ENCODE measurements at places on chromosomes 2 and 18.

- DNase-seq, result no peak
Measured at GRCh38 chr2:241051578-241052487, 50.3 kb downstream of the MTERF4 start.

GRCh38 chr2:128302011-128302743, 16.5 kb downstream of the HS6ST1 start:
- DNase-seq, result no peak

GRCh38 chr2:152127628-152128027, 28.8 kb upstream of the CACNB4 start:
- no peak for DNase-seq

DNA sequence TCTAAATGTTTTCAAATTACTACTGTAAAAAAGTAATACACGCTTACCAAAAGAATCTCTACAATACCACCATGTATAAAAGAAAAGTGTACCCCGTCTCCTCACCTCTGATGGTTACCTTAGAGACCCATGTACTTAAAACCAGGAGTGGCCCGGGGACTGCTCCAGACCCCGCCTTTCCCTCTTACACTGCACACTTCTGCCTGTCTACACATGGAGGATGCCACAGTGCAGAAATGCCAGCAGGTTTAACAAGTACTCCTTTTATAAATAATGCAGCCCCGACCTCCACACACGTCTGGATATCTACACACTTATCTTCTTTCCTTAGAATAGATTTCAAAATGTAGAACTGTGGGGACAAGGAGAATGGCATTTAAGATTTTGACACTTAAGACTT, 5.3 kb downstream of the HDAC4 start:
- DNase-seq, result no peak

DNA sequence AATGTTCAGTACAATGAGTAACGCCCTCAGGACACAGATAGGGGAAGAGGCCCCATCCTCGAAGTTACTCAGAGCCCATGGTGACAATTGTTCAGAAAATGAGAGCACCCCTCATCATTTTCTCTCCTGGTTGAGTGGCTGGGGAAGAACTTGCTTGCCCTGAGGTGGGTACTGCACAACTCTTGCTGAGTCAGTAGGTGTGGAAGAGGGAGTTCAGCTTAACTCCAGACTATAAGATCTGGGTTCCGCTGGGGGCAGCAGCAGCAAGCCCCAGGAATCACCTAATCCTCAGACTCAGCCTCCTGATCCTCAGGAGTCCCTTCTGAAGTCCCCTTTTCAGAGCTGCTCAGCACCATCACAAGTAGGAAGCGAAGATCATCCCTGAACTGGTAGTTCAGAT, 123.7 kb downstream of the PIEZO2 start:
- no peak for DNase-seq

- peak; percentile 82 for DNase-seq
Measured at GRCh38 chr2:233443511-233444183, 89.4 kb downstream of the DGKD start.

- DNase-seq, result no peak
Measured at GRCh38 chr2:22822835-22823234, 562.1 kb upstream of the KLHL29 start.

GRCh38 chr2:108855194-108855593, 68.6 kb downstream of the CCDC138 start:
- DNase-seq, result no peak

DNA sequence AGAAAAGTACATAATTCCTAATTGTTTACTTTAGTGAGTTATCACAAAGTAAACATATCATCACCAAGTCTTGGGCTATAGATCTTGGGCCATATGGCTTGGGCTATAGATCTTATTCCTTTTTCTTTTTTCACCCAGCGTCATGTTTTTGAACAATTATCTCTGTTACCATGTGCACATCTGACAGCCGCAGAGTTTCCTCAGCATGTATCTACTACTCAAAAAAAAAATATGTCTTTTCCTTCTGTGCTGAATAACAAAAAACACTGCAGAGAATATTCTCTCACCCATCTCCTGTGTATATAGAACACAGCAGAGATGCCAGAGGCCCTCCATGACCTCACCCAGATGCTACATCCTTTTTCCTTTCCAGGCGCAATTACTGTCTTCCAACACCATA, 76.2 kb upstream of the MYO3B start:
- no peak for DNase-seq

- no peak for DNase-seq
Measured at GRCh38 chr18:41226911-41227310, 728.1 kb upstream of the PIK3C3 start.

DNA sequence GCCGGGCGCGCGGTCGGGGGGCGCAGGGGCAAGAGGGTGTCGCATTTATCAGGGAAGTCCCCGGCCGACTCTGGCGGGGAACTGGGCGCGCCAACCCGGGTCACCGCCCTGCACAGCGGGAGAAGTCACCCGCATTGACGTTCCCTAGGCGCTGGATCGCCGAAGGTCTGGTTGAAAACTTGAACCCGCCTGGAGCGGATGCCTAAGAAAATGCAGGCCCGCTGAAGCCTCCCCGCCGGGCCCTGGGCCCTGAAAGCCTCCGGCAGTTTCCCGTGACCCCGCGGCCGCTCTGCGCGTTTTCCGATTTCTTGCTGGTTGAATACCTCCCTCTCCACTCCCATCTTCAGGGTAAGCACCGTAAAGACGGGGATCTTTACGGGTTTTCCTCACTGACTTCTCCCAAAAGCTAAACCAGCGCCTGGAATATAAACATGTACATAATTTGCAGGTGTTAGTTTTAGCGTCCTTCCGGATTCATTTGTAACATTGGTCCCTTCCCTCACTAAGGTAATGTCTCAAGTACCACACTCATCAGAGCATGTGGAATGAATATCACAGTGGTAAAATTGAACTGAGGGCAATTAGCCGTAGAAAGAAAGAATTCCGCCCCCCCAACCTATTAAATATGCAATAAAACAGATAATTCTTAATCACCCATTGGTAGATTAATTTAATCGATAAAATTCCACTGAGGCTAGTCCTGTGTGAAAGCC, 675 bp upstream of the SPIRE1 start:
- DNase-seq, result peak; percentile 60

- no peak for DNase-seq
Measured at GRCh38 chr2:225171350-225171749, 129.1 kb upstream of the DOCK10 start.

DNA sequence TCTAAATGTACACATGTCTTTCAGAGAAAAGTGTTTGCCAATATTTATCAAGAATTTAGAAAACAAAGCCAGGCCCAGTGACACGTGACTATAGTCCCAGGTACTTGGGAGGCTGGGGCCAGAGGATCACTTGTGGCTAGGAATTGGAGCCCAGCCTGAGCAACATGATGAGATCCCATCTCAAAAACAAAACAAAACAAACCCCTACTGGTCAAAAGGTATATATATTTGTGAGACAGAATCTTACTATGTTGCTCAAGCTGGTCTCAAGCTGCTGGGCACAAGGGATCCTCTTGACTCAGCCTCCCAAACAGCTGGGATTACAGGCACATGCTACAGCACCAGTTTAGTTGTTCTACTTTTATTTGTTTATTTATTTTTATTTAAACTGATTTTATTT, 79.2 kb downstream of the ZDBF2 start:
- DNase-seq, result no peak

DNA sequence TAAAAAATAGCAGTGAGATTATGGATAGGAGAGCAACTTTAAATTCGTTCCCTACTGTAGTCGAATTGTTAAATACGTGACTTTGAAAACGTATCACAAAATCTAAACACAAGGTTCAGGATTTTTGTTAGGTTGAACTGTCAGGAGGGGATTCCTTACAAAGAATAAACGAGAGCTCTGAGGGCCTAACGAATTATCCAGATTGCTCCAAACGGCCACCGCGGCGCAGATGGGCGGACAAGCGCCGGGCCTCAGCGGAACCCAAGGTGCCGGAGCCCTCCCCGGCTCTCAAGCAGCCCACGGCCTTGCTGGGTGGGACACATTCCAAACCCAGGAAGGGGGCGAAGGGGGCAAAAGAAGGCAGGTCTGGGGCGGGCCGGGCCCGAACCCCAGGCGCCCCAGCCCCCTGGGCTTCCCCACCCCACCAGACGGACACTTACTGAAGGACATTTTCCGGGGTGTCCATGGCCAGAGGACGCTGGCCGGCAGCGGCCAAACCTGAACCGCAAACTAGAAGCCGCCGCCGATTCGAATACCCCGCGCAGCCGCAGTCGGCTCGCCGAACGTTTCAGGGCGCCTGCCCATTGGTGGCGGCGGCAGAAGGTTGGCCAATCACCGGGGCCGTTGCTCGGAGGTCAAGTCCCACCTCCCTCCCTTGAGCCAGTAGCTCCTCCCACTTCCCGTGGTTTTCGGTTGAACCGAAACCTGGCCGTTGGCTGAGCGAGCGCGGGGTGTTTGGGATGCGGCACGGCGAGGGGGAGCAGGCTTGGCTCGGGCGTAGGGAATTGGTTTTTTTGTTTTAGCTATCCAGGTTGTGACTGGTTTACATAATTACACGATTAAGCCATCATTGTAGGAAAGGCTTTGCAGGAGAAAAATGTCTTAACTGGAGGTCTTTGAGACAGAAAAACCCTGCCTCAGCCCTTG, at the start of gene BUB1:
Gene BUB1 (minus strand): TSS at position 534 of the 927 bp plus-strand sequence. CDS start 68 bp downstream, at position 466.
- peak; percentile 93 for DNase-seq

DNA sequence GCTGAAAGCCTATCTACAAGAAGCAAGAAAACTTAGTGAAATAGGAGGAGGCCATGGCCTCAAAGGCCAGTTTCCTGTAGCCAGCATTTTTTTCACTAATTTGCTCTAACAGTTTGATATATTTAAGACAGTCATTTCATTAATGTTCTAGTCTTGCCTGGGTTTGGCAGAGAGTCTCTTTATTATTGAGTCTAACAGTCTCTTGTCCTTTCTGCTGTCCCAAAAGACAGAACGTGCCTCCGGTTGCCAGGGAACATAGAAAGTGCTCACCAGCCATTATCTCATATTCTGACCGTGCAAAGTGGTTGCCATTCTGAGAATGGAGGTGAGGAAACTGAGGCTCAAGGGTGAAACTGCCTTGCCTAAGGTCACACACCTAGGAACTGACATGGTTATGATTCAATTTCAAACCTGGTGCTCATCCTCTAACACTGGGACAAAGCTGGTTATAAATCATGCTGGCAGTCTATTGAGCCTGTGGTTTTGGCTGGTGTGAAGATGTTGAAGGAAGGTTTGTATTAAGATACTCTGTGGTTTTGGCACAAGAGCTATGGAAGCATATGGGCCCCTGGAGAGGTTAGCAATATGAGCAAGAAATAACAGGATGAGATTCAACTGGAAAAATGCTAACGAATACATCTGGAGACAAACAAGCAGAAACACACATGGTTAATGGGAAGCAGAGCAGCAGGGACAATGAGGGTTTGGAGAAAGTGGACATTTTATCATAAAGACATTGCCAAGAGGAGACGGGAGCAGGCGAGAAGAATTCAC, 903.3 kb upstream of the KLHL29 start:
- no peak for DNase-seq

DNA sequence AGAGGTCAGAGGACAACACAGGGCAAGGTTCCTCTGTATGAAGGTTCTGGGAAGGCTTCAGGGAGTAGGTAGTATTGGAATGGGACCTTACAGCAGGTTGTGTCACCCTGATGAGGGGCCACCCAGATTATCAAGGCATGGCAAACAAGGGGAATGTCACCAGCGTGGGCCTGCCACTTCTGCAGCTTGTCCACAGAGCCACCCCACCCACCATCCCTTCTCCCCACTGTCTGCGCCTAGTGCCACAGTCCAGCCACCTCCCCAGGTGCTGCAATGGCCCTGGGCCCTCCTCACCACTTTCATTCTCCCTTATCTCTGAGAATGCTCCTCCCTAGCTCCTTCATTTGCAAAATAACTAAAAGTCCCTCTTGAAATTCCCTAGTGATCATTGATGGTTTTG, 170.3 kb downstream of the TTC32 start:
- no peak for DNase-seq

DNA sequence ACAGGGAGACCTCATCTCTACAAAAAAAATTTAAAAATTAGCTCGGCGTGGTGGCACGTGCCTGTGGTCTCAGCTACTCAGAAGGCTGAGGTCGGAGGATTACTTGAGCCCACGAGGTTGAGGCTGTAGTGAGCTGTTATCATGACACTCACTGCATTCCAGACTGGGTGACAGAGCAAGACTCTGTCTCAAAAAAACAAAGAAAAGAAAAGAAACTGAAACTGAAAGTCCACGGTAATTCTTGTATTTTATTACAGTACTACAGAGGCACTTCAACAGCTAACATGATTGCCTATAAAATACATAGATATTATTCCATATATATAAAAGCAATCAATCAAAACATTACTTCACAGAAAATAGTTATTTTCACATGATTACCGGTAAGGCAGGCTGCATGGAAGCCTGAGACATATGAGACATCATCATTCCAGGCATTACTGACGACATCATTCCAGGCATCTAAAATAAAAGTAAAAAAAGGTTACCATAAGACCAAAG, 23.1 kb downstream of the PRPF40A start:
- peak; percentile 2 for DNase-seq

- no peak for DNase-seq
Measured at GRCh38 chr2:61218817-61219170, 56.8 kb downstream of the C2orf74 start.

DNA sequence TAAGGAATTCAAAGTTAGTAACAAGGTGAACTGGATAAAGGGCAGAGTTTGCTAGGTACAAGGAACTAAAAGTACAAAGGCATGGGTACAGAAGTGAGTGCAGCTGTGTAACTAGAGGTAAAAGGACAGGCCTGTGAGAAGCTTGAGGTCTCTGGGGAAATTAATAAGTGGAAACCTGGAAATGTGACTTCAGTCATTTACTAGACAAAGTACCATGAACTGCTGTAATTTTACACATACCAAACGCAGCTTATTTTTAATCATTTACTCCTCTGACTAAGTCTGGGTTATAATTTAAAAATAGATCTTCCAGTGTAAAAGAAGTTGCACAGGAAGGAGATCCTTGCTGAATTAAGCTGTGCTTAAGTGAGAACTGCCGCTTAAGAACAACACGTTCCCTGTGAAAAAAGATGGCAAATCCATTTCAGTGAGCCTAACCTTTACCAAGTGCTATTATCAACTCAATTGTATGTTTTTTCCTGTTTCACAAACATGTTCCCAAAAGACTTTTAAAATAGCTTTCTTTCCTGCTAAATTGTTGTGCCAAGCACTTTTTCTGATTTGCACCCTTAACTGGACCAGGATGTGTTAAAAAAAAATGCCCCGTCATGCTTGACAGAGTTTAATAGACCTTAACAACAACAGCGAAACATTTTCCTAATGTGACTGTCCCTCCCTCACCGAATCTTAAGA, 44.3 kb downstream of the CALCRL start:
- DNase-seq, result no peak

- no peak for DNase-seq
Measured at GRCh38 chr2:74759986-74760385, 73.9 kb upstream of the HK2 start.

- no peak for DNase-seq
Measured at GRCh38 chr2:218877331-218877730, 3.3 kb upstream of the WNT10A start.

All from CD4-positive, alpha-beta T cell (primary cell).